ENCODE measurements at places on chromosomes 6 and 20.

DNA sequence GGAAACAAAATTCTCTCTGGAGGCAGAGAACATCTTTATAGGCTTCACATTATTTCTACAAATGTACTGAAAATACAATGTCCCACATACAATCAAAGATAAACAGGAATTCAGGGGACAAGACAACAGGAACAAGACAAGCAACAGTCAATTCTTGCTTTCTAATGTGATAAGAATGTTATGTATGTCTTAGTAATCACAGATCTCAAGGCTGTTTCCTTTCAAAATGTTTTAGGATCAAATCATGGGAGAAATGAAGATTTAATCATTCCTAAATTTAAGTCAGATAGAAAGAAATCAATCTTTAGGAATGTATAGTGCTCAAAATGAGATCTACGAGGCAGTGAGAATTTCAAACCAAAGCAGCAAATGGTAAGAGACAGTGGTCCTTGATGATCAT is 32.1 kb downstream of the NEDD9 start:
- no peak for DNase-seq

DNA sequence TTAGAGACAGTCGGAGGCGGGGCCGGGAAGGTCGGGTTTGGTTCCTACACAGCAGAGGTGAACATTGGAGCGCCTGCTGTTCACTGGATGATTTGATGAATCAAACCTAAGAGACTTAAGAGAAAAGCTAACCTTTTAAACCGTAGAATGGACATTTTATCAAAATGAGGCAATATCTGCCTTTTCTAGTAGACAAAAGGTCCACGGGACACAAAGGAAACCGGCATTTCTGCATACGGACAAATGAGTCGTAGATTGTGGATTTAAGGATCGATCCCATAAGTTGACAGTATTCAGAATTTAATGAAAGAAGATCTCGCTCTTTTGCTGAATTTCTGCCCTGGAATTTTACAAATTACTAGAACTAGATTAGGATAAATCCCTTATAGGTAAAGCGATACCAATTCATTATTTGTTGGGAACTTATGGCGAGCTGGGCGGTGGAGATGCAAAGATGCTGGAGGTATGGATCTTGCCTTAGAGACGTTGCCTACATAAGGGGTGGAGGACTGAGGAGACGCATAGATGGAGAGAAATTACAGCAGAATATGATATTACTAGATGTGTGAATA is 400 bp downstream of the PAK1IP1 start:
- DNase-seq: no peak

DNA sequence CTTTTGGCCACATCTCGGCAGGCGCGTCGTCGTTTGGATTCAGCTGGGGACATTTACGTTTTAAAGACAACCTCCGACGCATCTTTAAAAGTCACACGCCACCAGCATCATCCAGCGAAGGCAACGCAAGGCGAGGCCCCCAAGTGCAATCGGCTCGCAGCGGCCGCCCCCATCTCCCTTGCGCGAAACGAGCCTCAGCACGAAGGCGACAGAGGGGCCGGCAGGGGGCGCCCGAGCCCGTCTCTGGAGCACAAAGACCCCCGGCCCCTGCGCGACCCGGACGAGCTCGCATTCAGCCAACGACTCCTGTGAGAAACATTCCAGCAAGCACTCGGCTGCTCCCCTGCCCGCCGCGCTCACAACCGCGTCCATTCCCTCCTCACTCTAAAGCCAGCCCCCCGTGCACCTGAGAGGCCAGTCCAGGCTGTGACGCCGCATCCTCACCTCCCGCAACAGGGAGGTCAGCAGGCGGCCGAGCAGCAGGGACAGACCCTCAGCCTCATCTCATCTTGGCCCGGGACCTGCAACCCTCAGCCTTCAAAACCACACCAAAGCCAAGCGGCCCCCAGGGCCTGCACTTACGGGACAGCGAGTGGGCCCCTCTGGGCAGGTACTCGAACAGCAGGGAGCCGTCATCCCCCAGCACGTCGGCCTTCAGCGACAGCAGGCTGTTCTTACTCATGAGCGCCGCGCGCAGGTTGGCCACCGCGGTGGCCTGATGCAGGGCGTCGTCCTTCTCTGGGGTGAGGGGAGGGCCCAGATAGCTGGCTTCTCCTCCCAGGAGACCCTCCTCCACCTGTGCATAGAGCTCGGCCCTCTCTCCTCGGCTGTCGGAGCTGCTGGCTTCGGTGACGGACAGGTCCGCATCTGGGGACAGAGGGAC is 35.8 kb downstream of the SLC2A4RG start:
- no peak for DNase-seq

DNA sequence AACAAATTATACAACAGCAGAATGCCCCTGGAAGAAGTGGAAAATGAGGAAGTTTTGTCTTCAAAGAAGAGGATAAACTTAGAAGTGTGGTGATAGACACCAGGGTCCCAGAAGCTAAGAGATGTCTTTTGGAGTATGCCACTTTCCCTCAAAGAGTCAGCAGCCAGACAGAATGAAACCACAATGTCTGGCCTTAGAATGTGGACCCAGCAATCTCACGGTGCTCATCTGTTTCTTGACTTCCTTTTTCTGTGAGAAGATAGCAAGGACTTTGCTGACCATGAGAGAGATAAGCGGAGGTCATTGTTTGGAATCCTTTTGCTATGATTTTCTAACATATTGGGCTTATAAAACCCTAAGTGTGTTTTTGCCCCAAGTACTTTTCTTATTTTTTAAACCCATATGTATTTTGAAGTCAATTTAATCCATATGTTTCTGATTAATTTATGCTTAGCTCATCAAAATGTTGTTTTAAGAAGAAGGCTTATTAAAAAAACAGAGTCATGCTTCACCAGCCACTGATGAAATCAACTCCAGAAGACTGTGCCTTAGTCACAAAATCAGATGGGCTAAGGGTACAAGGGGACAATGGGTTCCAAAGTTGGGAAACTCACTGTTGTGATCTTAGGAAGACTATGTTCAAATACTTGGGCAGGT is 451.2 kb upstream of the JAG1 start:
- no peak for DNase-seq

DNA sequence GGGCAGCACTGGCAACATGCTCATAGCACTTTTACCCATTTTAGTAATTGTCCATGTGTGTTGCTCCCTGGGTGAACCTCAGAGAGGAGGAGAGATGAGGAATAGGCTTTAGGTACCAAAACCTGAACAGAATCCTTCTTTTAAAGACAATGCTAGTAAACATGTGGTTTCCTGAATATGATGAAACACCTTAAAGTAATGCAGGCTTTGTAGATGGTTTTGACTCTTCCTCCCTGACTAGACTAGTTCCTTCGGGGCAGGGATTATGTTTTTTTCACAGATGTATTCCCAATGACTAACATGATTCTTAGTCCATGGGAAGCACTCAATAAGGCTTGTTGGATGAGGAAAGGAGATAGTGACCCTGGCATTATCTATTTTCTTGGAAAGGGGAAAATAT is 367.6 kb upstream of the JAG1 start:
- DNase-seq: no peak

- no peak for DNase-seq
These were observed 436.6 kb downstream of the PRKN start for GRCh38 chr6:162290846-162291465.

- no peak for DNase-seq
These were observed 139.0 kb downstream of the FLRT3 start for GRCh38 chr20:14198416-14198815.

- DNase-seq: no peak
These were observed 355.0 kb upstream of the MAP3K7 start for GRCh38 chr6:90941885-90942284.

GRCh38 chr6:115634887-115635286 is 425.8 kb downstream of the FRK start:
- DNase-seq: no peak

DNA sequence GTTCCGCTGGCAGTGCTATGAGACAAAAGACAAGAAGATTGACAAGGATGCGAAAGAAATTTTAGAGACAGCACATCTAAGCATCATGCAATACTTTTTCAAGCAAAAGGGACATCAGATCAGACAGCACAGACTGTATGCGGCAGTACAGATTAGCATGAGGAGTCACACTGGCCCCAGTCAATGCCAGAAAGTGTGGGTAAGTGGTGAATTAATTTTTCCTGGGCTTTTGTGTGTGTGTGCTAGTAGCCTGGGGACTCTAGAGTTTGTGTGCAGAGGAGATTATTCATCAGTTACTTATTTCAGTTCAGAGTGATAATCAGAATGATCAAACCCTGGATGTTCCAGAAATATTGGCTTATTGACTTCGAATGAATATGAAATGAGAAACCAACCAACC is 47.2 kb downstream of the LAMA4 start:
- no peak for DNase-seq

DNA sequence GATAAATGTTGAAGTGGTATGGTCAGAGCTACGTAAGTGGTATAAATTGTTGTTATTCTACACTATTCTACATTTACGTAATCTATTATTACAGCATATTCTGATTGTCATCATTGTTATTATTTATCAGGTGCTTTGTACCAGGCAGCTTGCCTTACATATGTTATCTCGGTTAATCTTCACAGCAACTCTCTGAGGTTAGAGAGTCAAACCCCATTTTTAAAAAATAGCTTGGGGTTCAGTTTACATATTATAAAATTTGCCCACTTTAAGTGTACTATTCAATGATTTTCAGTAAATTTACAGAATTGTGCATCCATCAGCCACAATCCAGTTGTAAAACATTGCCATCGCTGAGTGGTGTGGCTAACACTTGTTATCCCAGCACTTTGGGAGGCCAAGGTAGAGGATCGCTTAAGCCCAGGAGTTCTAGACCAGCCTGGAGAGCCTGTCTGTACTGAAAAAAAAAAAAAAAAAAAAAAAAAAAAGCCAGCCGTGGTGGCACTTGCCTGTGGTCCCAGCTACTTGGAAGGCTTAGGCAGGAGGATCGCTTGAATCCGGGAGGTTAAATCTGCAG is 35.5 kb downstream of the PPP1R16B start:
- DNase-seq: no peak

- DNase-seq: no peak
These were observed 226.0 kb downstream of the CDH4 start for GRCh38 chr20:61478094-61478493.

DNA sequence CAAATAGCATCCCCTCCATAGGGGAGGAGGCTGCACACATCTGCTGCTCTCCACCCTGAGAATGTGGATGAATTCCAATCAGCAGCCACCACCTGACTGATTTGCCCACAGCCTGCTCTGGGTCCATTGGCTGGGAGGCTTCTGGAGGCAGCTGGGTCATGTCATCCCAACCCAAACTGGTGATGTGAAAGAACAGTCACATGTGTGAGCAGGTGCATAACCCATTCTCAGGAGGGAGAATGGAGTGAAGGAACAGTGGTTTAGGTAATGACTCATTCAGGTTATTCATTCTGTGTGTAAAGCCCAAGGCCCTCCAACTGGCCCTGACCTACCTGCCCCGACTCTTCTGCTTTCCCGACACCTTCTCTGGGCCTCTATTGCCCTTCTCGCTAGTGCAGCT is 90.9 kb upstream of the GCM1 start:
- DNase-seq: no peak

GRCh38 chr6:134435814-134436280 is 117.9 kb upstream of the SGK1 start:
- DNase-seq: no peak

GRCh38 chr20:8969146-8969583 is 99.7 kb upstream of the PLCB4 start:
- no peak for DNase-seq

GRCh38 chr6:137307163-137307854 is 88.1 kb upstream of the IFNGR1 start:
- no peak for DNase-seq

DNA sequence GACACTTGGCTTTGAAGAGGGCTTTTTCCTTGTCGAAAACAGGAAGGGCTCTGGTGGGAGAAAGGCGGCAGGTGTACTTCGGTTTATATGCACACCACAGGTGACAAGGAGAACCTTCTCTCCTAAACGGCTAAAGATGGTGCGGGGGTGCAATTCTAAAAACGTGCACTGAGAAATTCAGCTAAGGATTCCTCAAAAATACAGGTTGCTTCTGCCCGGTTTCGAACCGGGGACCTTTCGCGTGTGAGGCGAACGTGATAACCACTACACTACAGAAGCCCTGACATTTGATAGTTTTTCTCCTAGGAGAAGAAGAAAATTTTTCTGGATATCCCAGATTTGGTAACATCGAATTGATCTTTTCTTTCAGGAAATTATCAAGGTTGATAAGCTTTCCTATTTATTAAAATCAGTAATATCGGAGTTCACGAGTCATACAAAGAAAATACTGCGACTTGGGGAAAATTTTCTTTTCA is 32.0 kb downstream of the POM121L2 start:
- no peak for DNase-seq

- no peak for DNase-seq
These were observed 222.8 kb downstream of the ALDH8A1 start for GRCh38 chr6:134727081-134727480.

GRCh38 chr20:62029296-62029695 is 36.4 kb downstream of the TAF4 start:
- DNase-seq: no peak

DNA sequence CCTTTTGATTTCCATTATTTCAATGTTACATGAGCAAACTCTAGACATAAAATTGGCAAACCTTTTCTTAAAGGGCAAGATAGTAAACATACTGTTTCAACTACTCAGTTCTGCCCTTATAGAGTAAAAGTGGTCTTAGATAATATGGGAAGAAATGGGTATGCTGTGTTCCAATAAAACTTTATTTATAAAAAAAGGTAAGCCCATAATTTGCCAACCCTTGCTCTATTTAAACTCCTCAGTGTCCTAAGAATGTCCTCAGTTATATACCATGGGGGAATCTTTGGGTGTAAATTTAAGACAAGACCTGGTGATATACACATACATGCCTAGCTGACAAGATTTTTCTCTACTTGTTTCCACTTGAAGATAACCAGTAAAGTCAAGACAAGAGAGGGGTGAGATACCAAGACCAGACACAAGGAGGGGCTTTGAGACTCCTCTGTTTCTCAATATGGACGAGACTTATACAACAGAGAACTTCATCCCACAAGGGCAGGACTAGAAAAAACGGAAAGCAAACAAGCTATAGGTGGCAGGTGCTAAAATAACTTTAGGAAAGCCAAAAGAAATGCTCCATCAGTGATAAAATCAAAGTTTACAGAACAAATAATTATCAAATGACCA is 10.5 kb downstream of the SNX3 start:
- no peak for DNase-seq

DNA sequence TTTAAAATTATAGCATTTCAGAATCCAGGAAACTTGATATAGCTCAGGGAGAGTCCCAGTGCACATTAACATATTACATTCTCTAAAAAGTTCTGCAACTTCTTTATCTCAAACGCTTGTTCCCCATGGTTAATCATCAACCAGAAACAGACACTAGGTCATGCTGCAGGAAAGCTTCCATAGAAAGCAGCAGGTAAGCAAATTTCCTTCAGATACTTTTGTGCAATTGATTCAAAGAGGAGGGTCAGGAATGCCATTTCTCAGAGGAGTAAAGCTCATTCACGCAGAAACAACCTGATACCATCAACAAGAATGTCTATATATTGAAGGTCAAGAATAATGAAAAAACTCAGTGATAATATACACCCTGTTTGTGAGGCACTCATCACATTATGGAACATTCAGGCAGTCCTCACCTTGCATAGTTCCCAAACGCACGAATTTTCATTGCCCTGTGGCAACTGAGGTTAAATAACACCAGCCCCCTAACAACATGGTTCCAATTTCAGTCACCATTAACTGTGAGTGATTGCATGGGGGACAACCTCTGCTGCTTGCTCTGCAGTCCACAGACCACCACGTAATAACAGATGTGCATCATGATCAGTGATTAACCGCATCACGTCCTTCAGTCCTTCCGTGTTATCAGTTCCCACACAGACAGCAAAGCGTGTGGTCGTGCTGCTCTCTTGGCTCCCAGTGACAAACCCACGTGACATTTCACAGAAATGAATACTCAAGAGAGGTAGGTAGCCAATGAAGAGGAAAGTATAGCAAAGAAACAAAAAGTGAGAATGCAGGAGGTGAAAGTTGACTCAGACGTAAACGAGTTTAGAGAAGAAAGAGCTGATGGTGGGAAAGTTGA is 95.7 kb downstream of the LY86 start:
- no peak for DNase-seq
